Liver (tissue), 10 donors: ENCODE measurements at places on chromosomes 5 and 9. TPM values are rescaled to one million over a fixed set of nuclear protein-coding genes. Genes with fewer than 3 reads are reported as not detected.

GRCh38 chr5:143527808-143528207 lies 124.3 kb upstream of the NR3C1 start:
- DNase-seq = no peak

- DNase-seq = no peak
Observed at GRCh38 chr9:121688146-121688680, 36.8 kb downstream of the DAB2IP start.

- no peak for DNase-seq
Observed at GRCh38 chr5:170860818-170861666, 776 bp upstream of the RANBP17 start.

DNA sequence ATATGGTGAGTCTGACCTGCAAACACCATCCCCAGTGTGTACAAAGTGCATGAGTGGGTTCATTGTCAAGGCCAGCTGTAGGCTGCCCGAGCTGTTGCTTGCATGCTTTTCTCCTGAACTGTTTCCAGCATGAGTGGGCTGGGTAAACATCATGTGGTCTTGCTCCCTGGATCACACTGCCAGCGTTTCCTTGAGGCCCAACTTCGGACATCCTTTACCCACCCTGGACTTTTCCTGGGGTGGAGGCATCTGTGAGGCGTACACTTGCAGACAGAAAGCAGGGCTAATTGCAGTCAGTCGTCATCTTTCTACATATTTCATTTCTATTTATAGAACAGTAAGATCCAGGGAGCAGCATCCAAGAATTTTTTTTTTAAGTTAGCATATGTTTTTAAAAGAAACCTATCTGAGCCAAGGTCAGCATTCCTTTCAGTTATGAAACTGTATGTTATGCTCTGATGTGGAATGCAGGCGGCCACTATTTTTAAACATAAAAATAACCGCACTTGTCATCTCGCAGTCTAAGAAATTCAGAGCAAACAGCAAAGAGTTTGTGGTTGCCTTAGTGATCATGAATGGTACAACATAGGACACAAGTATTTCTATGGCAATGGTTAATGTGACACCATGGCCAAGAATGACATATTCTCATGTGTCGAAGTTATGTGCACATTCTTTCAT lies 106.5 kb upstream of the DMRT1 start:
- no peak for DNase-seq

Gene PCDHGA11
- 0.22 TPM for polyA plus RNA-seq

Gene SH3TC2
- 0.47 TPM for polyA plus RNA-seq

Gene PPP3R2
- not detected for polyA plus RNA-seq

DNA sequence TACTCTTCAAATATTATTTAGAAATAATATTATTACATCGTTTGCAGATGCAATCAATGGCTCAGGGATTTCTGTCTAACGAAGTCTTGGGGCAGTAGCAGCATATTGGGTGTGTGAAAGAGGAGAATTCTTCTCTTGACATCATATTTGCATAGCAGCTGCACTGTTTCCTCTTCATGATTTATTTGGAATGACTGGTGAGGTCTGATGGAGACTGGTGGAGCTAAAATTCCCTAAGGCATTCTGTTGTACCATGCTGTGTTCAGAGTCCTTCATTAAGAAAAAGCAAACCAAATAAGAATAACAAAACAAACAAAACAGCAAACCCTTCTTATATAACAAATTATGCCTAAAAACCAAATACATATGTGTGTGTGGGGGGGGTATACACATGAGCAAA lies 177.6 kb downstream of the DIRAS2 start:
- no peak for DNase-seq
